GDM1 (cell line): ENCODE measurements at places on chromosomes 16 and 17.

DNA sequence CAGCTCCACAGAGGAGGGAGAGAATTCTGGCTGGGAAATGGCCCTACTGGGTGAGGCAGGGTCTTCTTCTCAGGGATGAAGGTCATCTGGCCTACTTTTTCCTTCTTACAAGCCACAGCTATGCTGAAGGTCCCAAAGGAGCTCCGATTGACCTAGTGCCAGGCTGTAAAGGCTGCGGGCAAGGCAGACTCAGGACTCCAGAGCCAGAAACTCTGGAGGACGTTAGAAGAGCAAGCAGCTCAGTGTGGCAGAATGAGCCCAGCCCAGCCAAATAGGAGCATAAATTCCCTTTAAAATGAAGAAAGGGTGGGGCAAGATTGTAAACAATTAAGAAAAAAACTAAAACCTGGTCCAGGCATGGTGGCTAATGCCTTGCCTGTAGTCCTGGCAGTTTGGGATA is 20.1 kb upstream of the CNOT1 start:
- DNase-seq: no peak

DNA sequence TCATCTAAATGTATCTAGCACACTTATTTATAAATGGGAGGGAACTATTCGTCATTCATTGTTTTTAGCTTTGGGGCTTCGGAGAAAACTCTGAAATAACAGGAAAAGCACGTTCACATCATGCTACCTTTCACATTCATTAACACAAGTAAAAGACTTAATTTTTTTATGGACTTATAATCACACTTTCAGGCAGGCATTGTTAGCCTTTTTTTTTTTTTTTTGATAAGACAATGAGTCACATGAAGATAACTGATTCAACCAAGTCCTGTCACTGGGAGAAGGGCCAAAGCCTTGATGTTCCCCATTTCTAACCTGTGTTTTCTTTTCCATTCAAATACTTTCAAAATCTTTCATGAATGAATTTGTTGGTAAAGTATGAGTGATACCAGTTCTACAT is 631.3 kb upstream of the CA10 start:
- no peak for DNase-seq

DNA sequence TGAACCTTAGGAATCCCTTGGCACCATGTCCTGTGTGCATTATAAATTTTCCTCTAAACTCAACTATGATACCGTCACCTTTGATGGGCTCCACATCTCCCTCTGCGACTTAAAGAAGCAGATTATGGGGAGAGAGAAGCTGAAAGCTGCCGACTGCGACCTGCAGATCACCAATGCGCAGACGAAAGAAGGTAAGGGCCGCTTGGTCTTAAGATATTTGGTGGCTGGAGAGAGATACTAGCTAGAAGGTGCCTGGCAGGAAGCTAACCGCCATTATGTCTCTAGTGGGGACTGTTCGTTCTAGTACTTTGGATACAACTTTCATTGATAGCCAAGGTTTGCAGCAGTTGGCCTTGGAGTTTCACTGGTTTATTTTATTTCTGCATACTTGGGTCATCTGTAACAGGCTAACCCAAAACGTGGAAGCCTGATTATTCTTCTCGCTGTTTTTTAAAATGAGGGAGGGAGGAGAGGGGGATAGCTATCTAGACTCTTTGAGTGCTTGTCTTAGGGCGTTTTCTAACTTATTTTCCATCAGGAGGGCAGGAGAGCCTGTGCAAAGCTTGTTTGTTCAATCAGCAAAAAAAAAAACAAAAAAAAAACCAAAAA is 1.3 kb downstream of the RBBP6 start:
- DNase-seq: no peak

GRCh38 chr17:46764000-46764708 is 54.3 kb downstream of the WNT3 start:
- DNase-seq: no peak

DNA sequence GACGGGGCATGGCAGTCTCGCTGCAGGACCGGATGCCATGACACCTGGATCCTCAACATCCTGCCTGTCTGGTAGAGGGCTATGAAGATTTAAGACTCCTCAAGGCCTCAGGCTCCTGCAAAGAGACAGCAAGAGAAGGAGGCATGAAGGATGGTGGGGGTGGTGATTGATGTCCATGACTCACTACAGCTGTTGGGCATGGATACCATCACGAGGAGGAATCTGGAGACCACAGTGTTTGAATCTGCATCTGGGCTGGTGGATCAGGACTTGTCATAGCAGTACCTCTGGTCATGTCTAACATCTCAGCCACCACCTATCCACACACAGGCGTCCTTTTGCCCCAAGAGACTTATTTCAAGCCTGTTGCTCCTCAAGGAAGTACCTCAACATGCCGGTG is 50.2 kb upstream of the WSCD1 start:
- DNase-seq: no peak

DNA sequence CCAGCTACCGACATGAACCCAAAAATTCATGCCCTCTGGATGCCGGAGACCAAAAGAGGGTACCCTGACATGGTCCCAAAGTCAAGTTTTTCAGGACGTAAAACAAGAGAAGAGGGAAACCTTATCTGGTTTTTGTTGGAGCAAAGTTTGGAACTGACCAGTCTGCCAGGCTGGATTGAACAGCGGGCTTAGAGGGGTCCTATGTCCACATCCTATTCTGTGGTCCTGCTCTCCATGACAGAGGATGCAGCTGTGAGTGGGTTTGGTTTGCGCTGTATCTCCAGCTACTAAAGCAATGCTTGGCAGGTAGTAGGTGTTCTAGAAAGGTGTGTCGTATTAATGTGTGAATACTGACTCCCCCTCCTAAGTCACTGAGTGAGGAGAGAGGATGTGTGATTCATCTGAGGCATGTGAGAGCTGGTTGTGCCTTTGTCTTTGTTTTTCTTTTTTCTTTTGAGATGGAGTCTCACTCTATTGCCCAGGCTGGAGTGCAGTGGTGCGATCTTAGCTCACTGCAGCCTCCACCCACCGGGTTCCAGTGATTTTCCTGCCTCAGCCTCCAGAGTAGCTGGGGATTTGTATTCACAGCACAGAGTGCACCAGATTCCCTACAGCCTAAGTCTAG is 31.0 kb downstream of the PMM2 start:
- DNase-seq: no peak

- peak; percentile 13 for DNase-seq
Observed at GRCh38 chr17:31226373-31226772, 70.7 kb downstream of the OMG start.

DNA sequence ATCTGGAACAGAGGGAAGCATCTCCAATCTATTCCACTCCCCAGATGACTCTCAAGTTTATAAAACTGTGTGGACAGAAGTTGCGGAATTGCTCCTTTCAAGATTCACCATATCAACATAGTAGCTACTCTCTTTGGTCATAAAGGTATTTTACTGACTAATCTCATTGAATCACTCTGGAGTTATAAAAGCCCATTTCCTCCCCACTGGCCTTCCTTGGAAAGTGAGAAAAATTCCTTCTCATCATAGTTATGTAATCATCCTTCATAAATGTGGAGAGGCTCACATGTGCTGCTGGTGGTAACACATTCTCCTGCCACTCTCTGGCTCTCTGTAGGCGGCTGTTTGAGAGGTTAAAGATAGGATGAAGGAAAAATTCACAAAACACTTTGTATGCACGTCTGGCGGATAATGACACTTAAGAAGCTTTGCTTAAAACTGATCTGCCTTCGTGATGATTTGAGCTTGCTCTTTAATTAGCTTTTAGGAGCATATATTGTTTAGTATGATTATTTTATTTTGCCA is 1034.0 kb upstream of the EEF2KMT start:
- no peak for DNase-seq

DNA sequence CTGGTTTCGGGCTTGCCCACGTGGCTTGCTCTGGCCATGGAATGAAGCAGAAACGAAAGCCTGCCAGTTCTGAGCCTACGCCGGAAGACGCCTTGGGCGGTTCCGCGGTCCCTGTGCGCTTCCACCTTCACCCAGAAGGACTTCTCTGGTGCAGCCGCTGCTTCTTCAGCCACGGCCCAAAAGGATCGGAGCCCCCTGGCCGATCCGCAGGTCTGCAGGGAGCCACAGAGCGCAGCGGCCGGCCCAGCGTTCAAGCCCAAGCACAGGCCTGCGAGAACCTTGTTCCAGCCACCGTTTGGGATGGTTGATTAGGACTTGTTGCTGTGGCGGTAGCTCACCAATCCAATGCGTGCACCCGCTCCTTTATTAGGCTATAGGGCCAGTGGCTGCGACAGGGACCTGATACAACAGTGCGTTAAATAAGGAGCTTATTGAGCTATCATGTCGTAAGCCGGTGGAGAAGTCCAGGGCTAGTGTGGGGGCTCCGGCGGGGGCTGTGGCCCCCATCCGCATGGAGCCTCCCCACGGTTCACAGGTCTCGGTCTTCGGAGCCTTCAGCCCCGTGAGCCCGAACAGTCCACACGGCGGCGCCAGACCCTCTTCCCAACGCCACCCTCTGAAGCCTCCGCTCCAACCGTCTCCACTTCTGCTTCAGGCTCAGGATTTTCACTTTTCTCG is 10.2 kb upstream of the MPP2 start:
- no peak for DNase-seq

- no peak for DNase-seq
Observed at GRCh38 chr16:66948837-66949225, 12.2 kb upstream of the CES3 start.

GRCh38 chr17:80695979-80696378 is 151.3 kb downstream of the RPTOR start:
- DNase-seq: no peak

DNA sequence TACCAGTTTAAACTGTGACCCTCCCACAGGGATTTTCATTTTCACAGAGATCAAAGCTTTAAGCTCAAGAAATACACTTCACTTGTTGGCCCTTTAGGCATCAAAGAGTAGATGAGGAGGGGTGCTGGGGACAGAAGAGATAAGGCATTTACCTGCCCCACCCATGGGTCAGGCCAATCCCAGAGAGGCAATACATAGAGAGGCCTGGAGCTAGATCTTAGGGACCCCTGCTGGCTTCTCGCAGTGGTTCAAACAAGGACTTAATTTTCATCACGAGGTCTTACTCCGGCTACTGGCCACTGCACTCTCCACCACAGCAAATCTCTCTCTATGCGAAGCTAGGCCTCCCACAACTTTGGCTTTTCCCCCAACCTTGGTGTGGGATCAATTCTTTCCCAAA is 46.6 kb downstream of the NOG start:
- no peak for DNase-seq

- DNase-seq: no peak
Observed at GRCh38 chr17:69574257-69575197, 160.0 kb downstream of the MAP2K6 start.

DNA sequence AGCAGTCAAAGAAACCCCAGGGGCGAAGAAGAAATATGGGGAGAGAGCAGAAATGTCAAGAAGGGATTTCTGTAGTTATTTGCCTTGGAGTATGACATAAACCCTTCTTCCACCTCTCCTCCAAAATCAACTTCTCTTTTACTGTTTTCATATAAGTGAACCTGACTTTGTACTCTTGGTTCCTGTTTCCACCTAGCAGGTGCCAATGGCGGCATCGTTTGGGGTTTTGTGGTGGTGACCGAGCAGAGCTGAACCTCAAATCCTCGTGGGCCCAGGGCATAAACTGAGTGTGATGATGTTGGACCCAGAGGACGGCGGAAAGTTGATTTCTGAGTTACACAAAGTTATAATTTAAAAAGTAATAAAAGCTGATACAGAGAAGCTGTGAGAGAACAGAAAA is 39.6 kb upstream of the PSMD7 start:
- DNase-seq: no peak

GRCh38 chr17:31414550-31414918 is 23.1 kb downstream of the RAB11FIP4 start:
- no peak for DNase-seq

GRCh38 chr17:20938988-20939615 is 103.7 kb downstream of the USP22 start:
- no peak for DNase-seq

DNA sequence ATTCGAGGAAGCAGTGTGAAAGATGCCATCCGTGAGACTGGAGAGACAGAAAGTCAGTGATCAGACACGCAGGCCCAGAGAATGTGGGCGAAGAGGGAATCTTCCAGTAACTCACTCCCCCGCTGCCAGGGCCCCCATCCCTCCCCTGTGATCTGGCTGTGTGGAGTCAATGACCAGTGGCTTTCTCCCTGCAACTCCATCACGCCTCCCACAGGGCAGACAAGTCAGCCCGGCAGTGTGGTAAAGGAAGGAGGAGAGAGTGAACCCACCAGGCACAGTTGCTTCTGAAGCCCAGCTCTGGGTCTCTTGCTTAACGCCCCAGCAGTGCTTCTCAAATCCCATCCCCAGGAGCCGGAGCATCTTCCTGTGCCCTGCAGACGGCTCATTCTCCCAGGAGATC is 142.1 kb downstream of the ZNF423 start:
- no peak for DNase-seq

GRCh38 chr17:68101987-68102314 is 66.4 kb downstream of the KPNA2 start:
- no peak for DNase-seq

- no peak for DNase-seq
Observed at GRCh38 chr17:69761011-69761410, 314.0 kb upstream of the KCNJ16 start.

- DNase-seq: peak; percentile 84
Observed at GRCh38 chr16:12458591-12459358, 344.9 kb downstream of the CPPED1 start.

DNA sequence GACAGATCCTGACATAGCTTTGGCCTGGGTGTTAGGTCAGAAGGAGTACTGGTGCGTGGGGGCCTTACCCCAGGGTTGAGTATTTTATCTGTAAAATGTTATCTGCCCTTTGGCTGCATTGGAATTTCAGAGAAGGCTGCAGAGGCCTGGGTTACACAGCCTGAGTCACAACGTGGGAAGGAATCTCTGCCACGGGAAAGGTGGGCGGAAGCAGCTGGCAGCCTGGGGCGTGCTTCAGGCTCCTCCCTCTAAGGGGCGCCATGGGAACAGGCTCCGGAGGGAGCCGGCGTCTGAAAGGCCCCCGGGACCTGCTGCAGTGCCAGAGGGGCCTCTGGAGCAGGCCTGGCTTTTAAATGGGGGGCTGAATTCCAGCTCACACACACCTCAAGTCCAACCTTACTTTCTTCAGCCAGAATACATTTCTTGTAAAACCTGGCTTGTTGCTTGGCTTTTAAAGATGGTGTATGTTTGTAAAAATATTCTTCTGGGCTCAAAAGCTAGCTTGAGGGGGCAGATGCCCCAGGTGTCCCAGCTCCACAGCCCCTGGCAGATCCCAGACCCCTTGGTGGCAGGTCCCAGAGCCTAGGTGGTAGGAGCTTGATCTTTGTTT is 142.2 kb downstream of the RAB11FIP4 start:
- DNase-seq: peak; percentile 6

- no peak for DNase-seq
Observed at GRCh38 chr16:70331588-70332358, 14.9 kb upstream of the DDX19A start.
